ENCODE measurements at places on chromosomes 4 and X. TPM values are rescaled to one million over a fixed set of nuclear protein-coding genes. Genes with fewer than 3 reads are reported as not detected.

DNA sequence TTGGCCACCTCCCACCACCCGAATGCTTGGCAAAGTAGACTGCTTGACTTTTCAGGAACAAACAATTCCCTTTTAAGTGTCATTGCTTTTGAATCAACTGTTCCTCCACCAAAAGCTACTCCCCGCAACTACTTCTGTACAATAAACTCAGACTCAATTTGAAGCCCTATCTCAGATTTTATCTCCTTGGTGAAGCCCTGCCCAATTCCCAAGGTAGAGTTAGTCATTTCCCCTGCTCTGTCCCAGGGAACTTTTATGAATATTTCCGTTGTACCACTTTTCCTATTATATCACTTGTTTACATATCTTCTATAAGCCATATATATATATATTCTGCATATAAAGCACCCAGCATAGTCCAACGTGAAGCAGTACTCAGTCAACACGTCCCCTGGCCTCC is 102.8 kb downstream of the C4orf51 start:
- no peak for DNase-seq

GRCh38 chrX:96982161-96982560 is 98.5 kb downstream of the RPA4 start:
- no peak for DNase-seq

DNA sequence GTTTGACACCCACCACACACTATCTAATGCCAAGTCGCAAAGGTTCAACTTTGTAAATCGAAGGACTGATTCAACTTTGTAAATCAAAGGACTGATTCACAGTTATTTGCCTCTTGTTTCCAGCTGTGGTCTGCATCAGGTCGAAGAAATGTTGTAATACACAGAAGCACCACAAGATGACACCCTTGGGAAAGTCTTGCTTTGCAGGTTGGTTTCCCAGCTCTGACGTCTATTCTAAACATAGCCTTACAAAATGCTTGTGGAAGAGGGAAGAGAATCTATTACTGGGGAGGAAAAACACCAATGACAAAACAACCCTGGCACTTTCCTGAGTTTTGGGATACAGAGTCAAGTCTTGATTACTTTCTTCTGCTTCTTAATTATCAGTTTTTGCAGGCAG is 35.3 kb downstream of the SUPT20HL1 start:
- peak; percentile 72 for DNase-seq

DNA sequence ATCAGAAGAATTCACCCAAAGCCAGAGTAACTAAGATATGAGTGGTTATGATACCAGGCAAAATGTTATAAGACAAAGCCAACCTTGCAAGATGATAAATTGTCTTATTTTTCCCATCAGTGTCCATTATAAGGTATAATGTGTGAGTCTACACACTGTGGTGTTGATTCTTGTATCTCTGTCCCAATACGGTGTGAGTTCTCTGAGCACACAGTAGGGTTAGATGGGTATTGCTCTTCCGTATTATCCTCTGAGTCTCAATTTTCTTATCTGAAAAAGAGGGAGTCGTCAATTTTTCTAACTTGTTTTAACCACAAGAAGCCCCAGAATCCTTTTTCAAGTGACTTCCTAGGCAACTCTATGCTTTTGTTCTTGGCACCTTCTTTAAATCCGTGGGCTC is 69.9 kb downstream of the HMGB2 start:
- DNase-seq, result no peak

- no peak for DNase-seq
Observed at GRCh38 chrX:10851809-10852208, 231.4 kb upstream of the MID1 start.

- no peak for DNase-seq
Observed at GRCh38 chr4:52103319-52103718, 52.2 kb downstream of the SPATA18 start.

DNA sequence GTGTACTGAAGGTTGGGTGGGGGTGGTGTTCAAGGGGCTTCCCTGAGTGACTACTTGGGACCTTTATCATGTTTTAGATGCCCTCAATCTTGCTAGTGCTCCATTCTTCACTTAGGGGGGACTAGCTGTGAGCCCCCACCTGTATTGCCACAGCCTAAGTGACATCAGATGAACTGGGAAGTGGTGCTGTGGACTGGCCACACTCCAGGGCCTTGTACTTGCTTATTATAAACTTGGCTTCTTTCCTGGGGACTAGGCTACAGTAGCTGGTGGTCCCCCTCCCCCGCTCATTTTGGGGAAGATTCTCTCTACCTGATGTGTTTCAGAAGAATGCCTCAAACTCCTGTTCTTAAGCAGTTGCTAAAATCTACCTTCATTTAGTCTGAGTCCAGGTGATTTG is 46.7 kb upstream of the WDR1 start:
- no peak for DNase-seq

DNA sequence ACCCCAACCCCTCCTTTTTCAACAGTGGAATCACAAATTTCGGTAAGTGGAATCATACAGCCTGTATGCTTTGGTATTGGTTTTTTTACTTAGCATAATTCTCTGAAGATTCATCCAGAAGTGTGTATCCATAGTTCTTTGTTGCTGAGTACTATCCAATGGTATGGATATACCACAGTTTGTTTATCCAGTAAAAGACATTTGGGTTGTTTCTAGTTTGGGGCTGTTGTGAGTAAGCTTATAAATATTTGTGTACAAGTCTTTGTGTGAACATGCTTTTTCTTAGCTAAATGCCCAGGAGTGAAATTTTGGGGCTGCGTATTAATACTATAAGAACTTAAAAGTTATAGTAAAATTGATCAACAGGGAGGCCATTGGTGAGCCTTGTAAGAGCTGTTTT is 57.5 kb upstream of the GC start:
- no peak for DNase-seq

DNA sequence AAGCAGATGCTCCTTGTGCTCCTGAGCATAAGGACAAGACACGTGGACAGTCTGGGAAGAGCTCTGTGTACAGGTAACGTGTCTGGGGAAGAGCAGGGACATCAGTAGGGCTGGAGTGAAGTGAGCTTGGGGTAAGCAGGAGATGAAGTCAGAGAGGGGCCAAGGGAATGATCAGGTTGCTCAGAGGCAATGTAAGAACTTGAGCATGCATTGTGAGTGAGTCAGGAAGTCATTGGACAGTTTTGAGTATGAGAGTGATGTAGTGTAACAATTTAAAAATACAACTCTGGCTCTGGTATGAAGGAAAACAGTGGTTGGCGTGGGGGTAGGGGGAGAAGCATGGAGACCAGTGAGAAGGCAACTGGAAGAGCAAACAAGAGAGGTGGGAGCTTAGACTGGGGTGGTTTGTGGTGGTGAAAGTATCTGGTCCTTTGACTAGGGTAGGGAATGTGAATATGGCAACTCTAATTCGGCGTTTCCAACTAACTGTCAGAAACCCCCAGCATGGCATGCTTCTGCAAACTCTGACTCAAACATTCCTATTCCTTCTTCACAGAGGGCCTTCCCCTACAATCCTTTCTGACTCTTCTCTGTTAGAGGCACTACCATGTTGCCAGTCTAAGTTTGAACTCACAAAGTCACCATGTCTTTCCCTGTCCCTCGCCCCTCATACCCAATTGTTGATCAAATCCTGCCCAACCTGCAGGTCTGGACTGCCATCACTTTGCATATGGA is 57.2 kb downstream of the STBD1 start:
- no peak for DNase-seq

DNA sequence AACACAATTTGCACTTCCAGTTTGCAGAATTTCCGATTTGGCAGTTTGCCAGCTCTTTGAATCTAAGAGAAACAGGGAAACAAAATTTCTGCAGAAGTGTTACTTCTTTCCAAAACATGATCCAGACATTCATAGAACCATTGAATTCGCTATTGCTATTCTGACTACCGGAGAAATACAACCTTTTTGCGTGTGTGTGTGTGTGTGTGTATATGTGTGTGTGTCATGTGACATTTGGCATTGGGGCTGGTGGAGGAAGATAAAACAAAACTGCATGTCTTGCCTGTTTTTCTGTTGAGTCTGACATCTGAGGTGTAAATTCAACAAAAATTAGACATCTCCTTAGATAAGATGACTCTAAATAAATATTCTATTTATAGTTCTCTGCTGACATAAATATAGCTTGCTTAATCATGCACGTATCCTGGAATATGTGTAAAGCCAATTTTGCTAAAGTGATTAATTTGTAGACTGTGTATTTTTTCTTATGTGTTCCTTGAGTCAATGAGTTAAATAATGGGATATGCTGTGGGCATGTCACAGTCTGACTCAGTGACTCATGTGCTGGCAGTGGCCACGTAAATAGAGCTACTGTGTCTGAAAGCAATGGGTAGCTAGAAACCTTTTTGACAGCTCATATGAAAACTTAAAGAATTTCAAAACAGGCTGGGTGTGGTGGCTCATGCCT is 98.9 kb downstream of the HPGD start:
- peak; percentile 9 for DNase-seq

- DNase-seq, result no peak
Observed at GRCh38 chr4:661231-661630, 12.8 kb downstream of the ATP5ME start.

DNA sequence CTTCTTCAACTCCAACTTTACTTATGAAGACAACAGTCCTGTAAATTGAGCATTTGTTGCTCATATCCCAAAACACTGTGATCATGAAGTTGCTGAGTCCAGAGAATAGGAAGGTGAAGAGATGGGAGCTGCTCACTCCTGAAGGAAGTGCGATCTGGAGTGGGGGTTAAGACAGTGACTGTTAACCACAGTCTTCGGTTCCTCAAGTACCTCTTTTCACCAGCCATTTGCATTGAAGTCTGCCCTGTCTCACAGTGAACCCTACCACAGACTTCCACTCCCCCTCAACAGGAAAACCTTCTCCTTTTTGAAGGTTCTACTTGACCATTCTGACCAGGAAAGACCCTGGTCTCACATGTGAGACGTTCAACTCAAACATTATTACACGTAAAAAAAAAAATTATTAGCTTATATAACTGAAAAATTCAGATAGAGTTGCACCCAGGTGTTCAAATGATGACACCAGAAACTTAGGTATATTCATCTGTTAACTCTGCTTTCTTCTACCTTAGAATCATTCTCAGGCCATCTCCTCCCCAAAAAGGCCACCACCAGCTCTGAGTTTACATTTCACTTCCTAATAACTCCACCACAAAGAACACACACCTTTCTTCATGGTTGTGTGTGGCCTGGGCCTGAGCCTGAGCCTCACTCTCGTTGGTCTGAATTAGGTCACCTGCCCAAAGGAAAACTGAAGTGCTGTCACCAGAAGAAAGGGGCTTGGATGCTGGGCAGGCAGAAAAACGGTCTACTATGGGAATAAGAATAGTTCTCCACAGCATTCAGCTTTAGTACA is 199.2 kb downstream of the DCTD start:
- DNase-seq, result no peak

DNA sequence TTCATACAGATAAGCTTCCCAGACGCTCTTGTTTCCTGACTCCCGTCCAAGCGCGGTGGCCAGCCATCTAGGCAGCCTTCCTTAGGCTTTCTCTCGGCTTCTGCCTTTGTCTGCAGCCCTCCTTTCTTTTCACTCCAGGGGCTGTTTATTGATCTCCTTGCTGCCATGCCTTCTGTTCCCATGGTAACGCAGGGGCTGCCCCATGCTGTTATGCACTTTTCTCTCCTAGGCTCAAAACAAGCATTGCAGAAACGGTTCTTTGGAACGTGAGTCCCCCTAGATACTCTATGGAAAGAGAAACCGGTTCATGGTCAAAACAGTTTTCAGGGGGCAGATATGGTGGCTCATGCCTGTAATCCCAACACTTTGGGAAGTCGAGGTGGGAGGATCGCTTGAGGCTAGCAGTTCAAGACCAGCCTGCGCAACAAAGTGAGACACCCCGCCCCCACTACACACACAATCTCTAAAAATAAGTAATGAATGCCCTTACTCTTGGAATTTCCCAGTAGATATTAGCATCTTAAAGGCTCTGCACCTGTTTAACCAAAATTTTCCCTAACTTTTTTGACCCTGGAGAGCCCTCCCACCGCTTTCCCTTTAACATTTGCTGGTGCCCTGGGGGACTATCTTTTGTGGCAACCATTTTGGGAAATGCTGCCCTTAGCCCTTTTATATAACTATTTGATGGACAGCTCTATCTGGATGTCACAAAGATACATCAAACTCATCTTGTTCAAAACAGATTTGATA is 53.9 kb upstream of the ZNF157 start:
- DNase-seq, result no peak

GRCh38 chr4:137471461-137471860 is 60.8 kb downstream of the PCDH18 start:
- DNase-seq, result no peak

Gene HSPA4L
- 7.5 TPM for polyA plus RNA-seq

Gene PGAM4
- 0.11 TPM for polyA plus RNA-seq

Gene EREG
- 0.25 TPM for polyA plus RNA-seq

Gene EXOC1L
- polyA plus RNA-seq, result not detected

Gene EDA2R
- 0.75 TPM for polyA plus RNA-seq

Gene GAGE2A
- polyA plus RNA-seq, result not detected

Gene SETD7
- polyA plus RNA-seq, result 12.1 TPM

Gene MAGED4B
- polyA plus RNA-seq, result 85.4 TPM

Gene CT45A2
- not detected for polyA plus RNA-seq
